ENCODE measurements at places on chromosomes 6 and 20. TPM values are rescaled to one million over a fixed set of nuclear protein-coding genes. Genes with fewer than 3 reads are reported as not detected.

Gene GMDS
- total RNA-seq: 228 TPM

Gene PI3
- 70.2 TPM for total RNA-seq

Gene RUNX2
- 40.4 TPM for total RNA-seq

- peaks cover 19% of the 10 kb centered on the region for H3K4me1 ChIP-seq
- no peak for DNase-seq
- H3K4me3 ChIP-seq: no peak overlapping the region
- H3K27me3 ChIP-seq: no peaks in the 10 kb centered on the region
- H3K36me3 ChIP-seq: no peaks in the 10 kb centered on the region
- no peak overlapping the region for H3K27ac ChIP-seq
Measured at GRCh38 chr6:157063176-157063905, 260.0 kb downstream of the TMEM242 start.

- H3K4me3 ChIP-seq: no peak overlapping the region
- no peak overlapping the region for H3K27ac ChIP-seq
- H3K4me1 ChIP-seq: no peaks in the 10 kb centered on the region
- no peak for DNase-seq
Measured at GRCh38 chr6:157668713-157669112, 154.3 kb upstream of the SNX9 start.

All from Peyer's patch (tissue), 4 donors.